ENCODE measurements at places on chromosomes 6 and 20.

DNA sequence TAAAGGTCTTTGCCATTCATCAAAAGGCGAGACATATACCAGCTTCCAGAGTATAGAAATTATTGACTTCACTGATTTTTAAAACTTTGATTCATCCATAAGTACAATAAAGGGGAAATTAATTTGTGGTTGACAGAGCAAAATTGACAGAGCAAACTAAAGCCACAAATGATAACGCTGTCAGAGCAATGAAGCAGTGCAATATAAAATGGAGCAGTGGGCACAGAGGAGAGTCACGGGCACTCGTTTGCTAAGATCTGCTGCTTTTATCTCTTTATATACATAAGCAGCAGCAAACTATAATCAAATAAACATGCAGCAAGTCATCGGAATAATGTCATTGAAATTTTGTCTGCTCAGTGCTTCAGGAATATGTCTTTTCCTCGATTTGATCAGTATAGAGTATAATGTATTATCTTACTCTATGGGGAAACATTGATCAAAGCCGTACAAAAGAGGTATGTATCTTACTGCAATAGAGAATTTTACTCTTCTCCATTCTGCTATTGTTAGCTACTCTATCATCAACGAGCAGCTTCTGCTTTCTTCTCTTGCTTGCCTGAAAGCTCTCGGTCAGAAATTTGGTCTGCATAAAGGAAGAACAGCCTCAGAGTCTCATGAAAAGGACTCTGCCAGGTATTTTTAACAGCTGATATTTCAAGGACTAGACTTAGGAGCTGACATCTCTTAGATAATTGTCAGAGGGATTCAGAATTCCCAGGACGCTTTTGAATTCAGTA is 546.0 kb upstream of the ARID1B start:
- DNase-seq, result no peak
- no peaks in the 10 kb centered on the region for H3K27me3 ChIP-seq
- no peaks in the 10 kb centered on the region for H3K36me3 ChIP-seq
- H3K4me1 ChIP-seq, result no peaks in the 10 kb centered on the region

GRCh38 chr6:2242311-2242710 is 3.1 kb downstream of the GMDS start:
- no peaks in the 10 kb centered on the region for H3K4me1 ChIP-seq
- DNase-seq, result no peak
- H3K36me3 ChIP-seq, result no peaks in the 10 kb centered on the region
- H3K27ac ChIP-seq, result no peak overlapping the region
- H3K27me3 ChIP-seq, result no peaks in the 10 kb centered on the region

DNA sequence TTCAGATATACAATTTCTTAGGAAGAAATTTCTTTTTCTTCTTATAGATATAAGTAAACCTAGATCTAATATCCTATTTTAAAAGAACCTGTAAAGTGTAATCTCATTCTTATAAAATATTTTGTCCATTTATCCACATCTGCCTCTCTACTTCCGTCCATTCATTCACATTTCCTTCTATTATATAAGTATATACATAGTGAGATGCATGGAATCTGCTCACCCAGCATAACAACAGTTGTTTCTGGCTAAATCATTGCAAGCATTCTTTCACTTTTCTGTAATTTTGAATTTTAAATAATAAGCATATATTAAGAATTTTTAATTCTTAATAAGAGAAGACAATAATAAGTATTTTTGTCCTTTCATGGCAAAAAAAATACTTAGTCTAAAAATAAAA is 45.4 kb downstream of the CEP162 start:
- H3K36me3 ChIP-seq, result peaks cover 7% of the 10 kb centered on the region
- no peak overlapping the region for H3K27ac ChIP-seq
- no peak overlapping the region for H3K4me3 ChIP-seq
- H3K27me3 ChIP-seq, result no peaks in the 10 kb centered on the region

DNA sequence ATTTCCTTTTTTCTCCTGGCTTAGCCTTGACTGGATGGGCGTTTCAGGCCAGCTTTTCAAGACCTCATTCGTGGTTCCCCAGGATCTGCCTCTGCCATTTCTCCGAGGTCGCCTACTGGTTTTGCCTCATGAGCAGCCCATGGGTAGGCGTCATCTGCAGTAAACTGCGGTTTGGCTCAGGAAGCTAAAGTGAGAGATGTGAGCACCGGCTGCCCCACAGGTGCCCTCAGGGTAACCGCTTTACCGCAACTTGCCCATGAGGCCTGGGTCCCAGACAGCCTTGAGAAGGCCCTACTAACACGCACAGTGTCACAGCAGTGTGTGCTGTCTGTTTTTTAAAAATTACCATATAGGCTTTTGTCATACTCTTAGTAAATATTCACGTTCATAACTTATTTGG is 53.4 kb upstream of the TBXT start:
- H3K27me3 ChIP-seq, result no peaks in the 10 kb centered on the region
- no peaks in the 10 kb centered on the region for H3K36me3 ChIP-seq

GRCh38 chr20:64133951-64134407 is 26.6 kb upstream of the NPBWR2 start:
- no peaks in the 10 kb centered on the region for H3K4me1 ChIP-seq
- DNase-seq, result no peak
- no peak overlapping the region for H3K27ac ChIP-seq
- no peaks in the 10 kb centered on the region for H3K27me3 ChIP-seq
- no peak overlapping the region for H3K4me3 ChIP-seq
- no peaks in the 10 kb centered on the region for H3K36me3 ChIP-seq

GRCh38 chr6:112349958-112350357 is 2.8 kb downstream of the RFPL4B start:
- H3K27me3 ChIP-seq, result no peaks in the 10 kb centered on the region
- no peak overlapping the region for H3K4me3 ChIP-seq
- DNase-seq, result no peak
- no peak overlapping the region for H3K27ac ChIP-seq
- H3K36me3 ChIP-seq, result no peaks in the 10 kb centered on the region

GRCh38 chr20:5865604-5866003 is 84.7 kb downstream of the TRMT6 start:
- H3K27me3 ChIP-seq, result no peaks in the 10 kb centered on the region
- no peaks in the 10 kb centered on the region for H3K4me1 ChIP-seq
- H3K4me3 ChIP-seq, result no peak overlapping the region
- DNase-seq, result no peak

- H3K27me3 ChIP-seq, result no peaks in the 10 kb centered on the region
- H3K4me1 ChIP-seq, result no peaks in the 10 kb centered on the region
- no peak for DNase-seq
- H3K27ac ChIP-seq, result no peak overlapping the region
- H3K4me3 ChIP-seq, result no peak overlapping the region
Observed at GRCh38 chr6:80769106-80769505, 662.6 kb downstream of the BCKDHB start.

- H3K4me1 ChIP-seq, result peaks cover 3% of the 10 kb centered on the region
- H3K36me3 ChIP-seq, result no peaks in the 10 kb centered on the region
- H3K4me3 ChIP-seq, result no peak overlapping the region
- H3K27me3 ChIP-seq, result no peaks in the 10 kb centered on the region
- no peak overlapping the region for H3K27ac ChIP-seq
Observed at GRCh38 chr6:133644892-133645619, 243.9 kb upstream of the TCF21 start.

- no peak for DNase-seq
- no peak overlapping the region for H3K4me3 ChIP-seq
- H3K27ac ChIP-seq, result no peak overlapping the region
- H3K4me1 ChIP-seq, result no peaks in the 10 kb centered on the region
Observed at GRCh38 chr20:1301031-1301529, 27.9 kb downstream of the SDCBP2 start.

DNA sequence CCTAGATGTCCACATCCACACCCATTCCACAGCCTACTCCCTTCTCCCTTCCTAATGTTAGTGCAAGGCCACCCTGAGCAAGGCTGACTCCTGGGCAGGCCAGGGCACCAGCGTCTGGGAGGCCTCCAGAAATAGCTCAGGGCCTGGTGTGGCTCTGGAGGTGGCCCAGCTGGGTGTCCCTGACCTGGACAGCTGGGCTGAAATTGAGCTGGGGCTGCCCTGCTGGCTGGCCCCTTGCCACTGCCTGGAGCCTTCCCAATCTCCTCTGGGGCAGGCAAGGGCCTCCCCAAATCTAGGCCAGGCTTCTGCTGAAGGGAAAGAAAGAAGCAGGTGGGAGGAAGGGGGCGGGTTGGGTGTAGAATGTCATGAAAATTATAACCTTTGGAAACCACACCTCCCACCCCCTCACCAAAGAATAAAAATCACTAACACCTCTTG is 2.1 kb downstream of the FAM110A start:
- DNase-seq, result no peak
- no peaks in the 10 kb centered on the region for H3K27me3 ChIP-seq
- H3K4me1 ChIP-seq, result peaks cover 17% of the 10 kb centered on the region
- no peaks in the 10 kb centered on the region for H3K36me3 ChIP-seq

GRCh38 chr6:113120224-113120581 is 736.9 kb upstream of the MARCKS start:
- no peaks in the 10 kb centered on the region for H3K27me3 ChIP-seq
- H3K36me3 ChIP-seq, result no peaks in the 10 kb centered on the region
- H3K4me3 ChIP-seq, result no peak overlapping the region
- no peaks in the 10 kb centered on the region for H3K4me1 ChIP-seq
- no peak for DNase-seq

DNA sequence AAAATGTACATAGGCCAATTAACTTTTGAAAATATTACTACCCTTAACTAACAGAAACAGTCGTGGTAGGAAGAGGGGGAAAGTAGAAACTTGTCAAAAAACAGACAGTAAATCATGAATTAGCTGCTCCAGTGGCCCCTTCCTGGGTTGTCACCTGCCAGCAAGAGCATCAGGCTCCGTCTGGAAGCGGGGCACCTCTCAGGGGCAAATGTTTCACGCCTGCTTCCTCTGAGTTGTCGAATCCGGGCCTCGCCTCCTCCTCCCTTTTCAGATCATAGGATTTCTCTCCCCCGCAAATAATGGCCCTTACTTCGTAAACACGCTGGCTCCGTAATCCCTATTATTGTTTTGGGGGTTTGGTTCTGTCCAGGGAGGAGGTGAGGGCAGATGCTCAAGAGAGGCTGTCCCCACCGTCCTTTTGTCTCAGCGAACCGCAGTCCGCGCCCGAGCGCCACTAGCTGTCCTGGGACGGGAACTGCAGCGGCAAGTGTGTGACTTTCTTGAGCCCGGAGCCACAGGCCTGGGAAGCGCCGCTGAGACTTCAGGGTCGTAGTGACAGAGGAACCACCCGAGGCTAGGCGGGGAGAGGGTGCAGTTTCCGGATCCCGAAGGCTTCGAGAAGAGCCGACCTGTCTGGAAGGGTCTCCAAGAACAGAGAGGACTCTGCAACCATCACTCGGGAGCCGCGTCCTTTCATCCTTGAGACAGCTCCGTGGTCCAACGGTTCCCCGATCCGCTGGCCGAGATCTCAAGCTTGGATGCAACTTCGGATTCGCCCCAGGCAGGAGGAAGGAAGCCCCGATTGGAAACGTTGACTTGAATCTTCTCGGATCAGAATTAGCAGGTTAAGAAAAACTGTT is 214.5 kb upstream of the ZNF184 start:
- no peaks in the 10 kb centered on the region for H3K27me3 ChIP-seq
- H3K4me1 ChIP-seq, result no peaks in the 10 kb centered on the region
- H3K36me3 ChIP-seq, result no peaks in the 10 kb centered on the region
- peak overlapping the region; percentile 27 for H3K4me3 ChIP-seq
- DNase-seq, result no peak
- H3K27ac ChIP-seq, result no peak overlapping the region

DNA sequence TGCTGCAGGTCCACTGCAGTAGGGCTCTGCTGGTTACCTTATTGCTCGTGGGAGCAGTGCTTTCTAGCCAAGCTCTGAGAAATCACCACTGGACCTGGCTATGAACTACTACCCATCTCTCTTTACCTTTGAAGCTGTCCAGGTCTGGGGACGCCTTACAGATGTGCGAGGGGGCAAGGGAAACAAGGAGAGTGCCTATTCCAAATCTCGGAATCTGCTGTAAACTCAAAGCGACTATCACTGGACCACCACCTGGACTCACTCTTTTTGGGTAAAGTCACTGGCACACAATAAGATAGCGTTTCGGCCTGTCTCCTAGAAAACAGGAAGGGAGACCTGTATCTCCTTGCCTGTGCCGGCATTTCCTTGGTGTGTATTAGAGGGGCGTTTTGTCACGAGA is 5.3 kb downstream of the NRN1 start:
- H3K4me3 ChIP-seq, result no peak overlapping the region
- no peak for DNase-seq
- no peaks in the 10 kb centered on the region for H3K36me3 ChIP-seq
- H3K27me3 ChIP-seq, result peaks cover 58% of the 10 kb centered on the region
- peaks cover 17% of the 10 kb centered on the region for H3K4me1 ChIP-seq

- no peak overlapping the region for H3K4me3 ChIP-seq
- no peak for DNase-seq
- H3K27ac ChIP-seq, result no peak overlapping the region
- no peaks in the 10 kb centered on the region for H3K4me1 ChIP-seq
Observed at GRCh38 chr6:61649845-61650244, 636.2 kb downstream of the KHDRBS2 start.

DNA sequence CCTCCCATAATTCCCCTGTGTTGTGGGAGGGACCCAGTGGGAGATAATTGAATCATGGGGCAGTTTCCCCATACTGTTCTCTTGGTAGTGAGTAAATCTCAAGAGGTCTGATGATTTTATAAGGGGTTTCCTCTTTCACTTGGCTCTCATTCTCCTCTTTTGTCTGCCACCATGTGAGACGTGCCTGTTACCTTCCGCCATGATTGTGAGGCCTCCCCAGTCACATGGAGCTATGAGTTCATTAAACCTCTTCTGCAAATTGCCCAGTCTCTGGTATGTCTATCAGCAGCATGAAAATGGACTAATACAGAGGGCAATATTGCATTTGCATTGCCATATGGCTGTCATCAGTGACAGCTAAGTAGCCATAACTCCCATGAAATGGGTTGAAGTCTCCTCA is 63.2 kb downstream of the ZNF217 start:
- no peak for DNase-seq
- no peak overlapping the region for H3K4me3 ChIP-seq
- H3K36me3 ChIP-seq, result no peaks in the 10 kb centered on the region
- H3K27me3 ChIP-seq, result no peaks in the 10 kb centered on the region
- no peak overlapping the region for H3K27ac ChIP-seq

DNA sequence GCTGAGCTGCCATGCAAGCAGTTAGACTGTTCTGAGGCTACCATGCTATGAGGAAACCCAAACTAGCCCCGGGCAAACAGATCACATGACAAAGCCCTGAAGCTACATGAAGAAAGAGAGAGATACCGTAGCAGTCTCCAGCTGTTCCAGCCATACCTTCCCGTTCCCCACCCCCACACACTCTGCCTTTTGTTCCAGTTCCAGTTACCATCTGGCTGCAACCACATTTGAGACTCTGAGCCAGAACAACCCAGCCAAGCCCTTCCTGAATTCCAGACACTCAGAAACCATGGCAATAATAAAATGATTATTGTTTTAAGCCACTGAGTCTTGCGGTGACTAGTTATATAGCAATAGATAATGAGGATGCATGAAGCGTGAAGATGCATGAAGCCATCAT is 28.3 kb downstream of the RIN2 start:
- H3K27ac ChIP-seq, result peak overlapping the region; percentile 57
- DNase-seq, result no peak
- H3K4me3 ChIP-seq, result no peak overlapping the region
- no peaks in the 10 kb centered on the region for H3K27me3 ChIP-seq

- DNase-seq, result no peak
- H3K4me3 ChIP-seq, result no peak overlapping the region
- H3K27me3 ChIP-seq, result no peaks in the 10 kb centered on the region
Observed at GRCh38 chr20:43981540-43981939, 66.9 kb downstream of the TOX2 start.

GRCh38 chr20:62416651-62417637 is 9.9 kb upstream of the CABLES2 start:
- no peak overlapping the region for H3K27ac ChIP-seq
- H3K27me3 ChIP-seq, result no peaks in the 10 kb centered on the region
- no peaks in the 10 kb centered on the region for H3K4me1 ChIP-seq
- H3K36me3 ChIP-seq, result no peaks in the 10 kb centered on the region
- DNase-seq, result no peak

Data from ascending aorta (tissue), 2 donors.